ENCODE measurements at places on chromosomes 2 and 18.

DNA sequence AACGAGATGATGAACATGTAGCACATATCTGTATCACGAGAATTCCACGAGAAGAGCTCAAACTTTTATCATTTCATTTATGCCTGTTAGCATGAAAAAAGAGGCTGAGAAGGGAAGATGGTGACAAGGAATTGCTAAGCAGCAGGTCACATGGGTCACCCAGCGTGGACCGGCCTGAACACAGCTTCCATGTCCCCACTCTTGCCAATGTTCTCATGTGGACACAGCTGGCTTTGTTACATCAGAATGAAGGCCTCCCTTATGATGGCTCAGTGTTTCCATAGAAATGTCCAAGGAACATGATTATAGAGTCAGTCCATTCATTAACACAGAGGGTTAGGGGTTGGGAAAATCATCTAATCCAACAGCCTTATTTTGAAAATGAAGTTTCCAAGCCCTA lies 215.4 kb downstream of the CMPK2 start:
- DNase-seq = no peak

GRCh38 chr2:218804817-218805216 lies 22.9 kb downstream of the CYP27A1 start:
- DNase-seq = no peak

GRCh38 chr18:21141668-21142422 lies 30.2 kb upstream of the ROCK1 start:
- DNase-seq = no peak

- no peak for DNase-seq
Measured at GRCh38 chr18:50143294-50143693, 51.7 kb downstream of the MYO5B start.

DNA sequence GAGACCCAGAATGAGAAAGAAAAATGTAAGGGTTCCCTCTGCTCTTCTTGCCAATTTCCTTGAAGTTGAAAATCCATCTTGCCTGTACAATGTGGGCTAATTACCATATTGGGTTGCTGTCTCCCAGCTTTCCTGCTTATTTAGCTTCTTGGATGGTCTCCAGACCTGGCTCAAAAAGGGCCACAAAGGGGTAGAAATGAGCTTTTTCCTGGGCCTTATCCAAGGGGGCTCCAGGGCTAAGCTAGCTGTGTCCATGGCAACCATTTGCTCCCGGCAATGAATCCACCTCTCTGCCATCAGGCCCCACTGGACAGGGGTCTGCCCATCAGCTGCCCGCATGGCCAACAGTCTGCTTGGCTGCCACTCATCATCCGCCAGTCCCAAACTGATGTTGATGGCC lies 85.0 kb downstream of the BOD1L2 start:
- no peak for DNase-seq

DNA sequence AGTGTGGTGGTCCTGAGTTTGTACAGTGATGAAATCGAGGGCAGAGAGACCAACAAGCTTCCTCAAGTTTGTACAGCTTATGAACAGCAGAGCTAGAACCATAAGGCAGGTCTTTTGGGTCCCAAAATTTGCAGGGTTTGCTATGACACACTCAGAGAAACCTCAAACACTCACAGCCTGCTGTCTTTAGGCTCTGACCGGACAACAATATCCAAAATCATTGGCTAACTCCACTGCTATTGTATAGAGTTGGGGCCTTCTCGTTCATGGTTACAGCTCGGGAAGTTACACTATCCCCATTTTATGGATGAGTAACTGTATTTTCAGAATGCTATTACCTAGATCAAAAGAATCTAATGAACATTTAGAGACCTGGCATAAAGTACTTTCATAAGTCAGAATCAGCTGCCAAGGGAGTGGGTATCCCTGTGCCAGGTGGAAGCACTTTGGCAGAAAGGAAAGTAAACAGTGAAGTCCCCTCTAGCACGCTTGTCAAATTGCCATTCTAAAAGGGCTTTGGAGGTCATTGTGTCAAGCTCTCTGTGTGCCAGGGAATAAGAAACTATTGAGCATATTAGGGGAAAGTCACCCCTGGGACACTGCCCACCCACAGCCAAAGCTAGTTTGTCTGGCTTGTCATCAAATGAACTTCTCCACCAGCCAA lies 331.8 kb downstream of the ALK start:
- DNase-seq = no peak

GRCh38 chr2:202064171-202064880 lies 8.7 kb upstream of the KIAA2012 start:
- no peak for DNase-seq

- no peak for DNase-seq
Measured at GRCh38 chr2:144498277-144498676, 21.6 kb downstream of the ZEB2 start.

DNA sequence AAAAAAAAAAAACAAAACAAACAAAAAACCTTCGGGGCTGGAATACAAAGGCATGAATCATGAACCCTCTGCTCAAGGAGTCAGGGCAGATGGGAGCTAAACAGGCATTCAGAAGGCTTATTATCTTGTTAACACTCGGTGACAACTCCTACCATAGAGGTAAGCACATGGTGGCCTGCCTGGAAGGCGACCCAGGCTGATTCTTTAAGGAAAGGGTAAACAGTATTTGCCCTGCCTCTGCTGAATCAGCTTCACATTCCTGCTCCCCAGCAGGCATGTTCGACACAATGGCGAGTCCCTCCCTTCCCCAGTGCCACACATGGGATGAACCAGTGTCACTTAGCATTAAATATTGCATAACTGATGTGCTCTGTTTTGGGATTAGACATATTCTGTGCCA lies 191.9 kb downstream of the ARL4C start:
- DNase-seq = no peak

DNA sequence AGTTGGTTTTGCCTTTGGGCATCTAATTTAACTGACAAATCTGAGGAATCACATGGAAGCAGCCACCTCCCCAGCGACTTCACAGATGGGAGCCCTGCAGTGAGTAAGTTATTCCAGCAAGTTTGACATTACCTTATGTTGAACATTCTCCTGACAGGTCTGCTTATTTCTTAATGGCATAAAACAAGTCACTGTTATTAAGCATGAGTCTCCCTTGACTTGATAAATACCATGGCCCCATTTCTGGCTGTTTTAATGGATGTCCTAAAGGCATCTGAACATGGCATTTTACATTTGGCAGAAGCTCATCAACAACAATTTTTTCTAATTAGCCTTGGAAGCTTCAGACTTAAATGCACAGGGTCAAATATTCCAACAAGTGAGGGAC lies 92.6 kb upstream of the CREB1 start:
- no peak for DNase-seq

- DNase-seq = no peak
Measured at GRCh38 chr2:162197069-162197825, 45.2 kb upstream of the GCG start.

DNA sequence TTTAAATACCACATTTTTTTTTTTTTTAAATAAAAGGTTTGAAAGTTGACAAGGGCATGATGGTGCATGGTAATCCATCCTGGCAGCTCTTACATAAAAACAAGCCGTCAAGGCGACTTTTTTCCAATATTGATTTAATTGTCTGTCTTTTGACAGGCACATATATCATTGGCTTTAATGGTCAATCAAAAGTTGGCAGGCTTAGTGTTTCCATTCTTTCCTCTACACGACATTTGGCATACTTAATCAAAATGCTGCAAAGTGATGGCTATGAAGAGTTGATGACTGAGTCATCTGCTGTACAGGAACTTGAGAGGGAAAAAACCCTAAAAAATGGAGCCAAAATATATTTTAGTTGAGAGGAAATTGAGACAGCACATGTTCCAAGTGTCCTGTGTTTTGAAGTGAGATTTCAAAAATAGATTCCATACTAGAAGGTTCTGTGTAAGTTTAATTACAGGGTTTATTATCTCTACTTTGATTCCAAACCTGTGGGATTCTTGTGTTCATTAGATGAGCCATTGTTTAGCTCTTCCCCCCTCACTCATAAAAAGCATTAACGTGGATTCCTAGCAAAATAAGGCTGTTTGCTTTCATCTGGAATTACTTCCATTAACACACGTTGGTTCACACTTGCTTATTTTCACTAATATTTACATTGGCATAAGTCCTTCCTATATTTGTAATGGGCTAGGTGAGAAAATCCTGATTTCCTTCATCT lies 3.2 kb downstream of the TSHZ1 start:
- DNase-seq = no peak

- DNase-seq = no peak
Measured at GRCh38 chr2:171310889-171311288, 122.9 kb downstream of the METTL8 start.

DNA sequence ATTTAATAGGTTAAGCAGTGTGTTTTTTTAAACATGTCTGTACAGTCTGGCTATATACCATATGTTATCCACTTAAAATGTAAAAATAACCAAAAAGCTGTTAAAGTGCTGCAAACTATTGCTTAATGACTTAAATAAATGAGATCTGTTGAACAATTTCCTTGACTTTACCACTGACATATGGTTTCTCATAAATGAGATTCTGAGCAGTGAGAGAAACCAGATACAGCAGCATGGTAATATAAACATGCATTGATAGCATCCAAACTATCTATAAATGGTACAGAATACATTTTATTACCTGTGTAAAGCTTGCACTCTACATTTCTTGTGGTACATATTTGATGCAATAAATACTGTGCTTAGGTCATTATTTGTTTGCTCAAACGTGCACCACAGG lies 36.3 kb upstream of the TTC21B start:
- DNase-seq = no peak

- DNase-seq = no peak
Measured at GRCh38 chr2:20448246-20448976, 1.5 kb downstream of the RHOB start.

GRCh38 chr2:173876833-173877413 lies 88.2 kb downstream of the SP3 start:
- DNase-seq = no peak

DNA sequence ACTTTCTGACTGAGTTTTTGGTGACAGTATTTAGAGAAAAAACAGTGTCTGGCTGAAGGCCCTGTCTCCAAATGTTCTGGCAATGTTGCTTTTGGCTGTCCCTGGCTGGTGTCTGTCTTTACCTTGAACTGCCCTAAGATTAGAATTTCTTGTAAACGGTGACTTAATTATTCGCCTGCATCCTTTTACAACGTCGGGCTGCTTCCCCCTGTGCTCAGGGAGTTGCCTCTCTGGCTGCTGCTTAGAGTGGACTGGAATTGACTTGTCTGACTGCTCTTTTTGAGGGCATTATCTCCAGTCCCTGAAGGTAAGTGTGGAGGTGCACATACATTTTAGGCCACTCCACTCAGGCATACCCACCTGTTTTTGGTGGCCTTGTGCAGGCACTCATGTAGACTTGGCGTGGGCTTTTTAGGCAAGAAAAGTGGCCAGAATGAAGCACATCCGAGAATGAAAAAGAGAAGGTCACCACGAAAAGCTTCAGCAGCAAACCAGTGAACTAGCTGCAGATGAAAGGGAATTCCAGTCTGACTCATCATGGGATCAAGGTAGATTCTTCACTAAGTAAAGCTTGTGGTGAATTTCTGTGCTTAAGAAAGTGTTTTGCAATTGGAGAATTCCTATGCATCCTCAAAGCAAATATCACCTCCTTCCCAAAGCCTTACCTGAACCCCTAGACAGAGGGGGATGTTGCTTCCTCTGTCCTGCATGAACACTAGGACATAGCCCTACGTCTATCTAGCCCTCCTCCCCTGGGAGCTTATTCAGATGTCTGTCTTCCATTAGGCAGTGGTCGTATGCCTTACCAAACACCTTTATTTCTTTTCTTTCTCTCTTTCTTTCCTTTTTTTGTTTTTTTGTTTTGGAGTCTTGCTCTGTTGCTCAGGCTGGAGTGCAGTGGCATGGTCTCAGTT lies 230.3 kb upstream of the TRIB2 start:
- DNase-seq = no peak

DNA sequence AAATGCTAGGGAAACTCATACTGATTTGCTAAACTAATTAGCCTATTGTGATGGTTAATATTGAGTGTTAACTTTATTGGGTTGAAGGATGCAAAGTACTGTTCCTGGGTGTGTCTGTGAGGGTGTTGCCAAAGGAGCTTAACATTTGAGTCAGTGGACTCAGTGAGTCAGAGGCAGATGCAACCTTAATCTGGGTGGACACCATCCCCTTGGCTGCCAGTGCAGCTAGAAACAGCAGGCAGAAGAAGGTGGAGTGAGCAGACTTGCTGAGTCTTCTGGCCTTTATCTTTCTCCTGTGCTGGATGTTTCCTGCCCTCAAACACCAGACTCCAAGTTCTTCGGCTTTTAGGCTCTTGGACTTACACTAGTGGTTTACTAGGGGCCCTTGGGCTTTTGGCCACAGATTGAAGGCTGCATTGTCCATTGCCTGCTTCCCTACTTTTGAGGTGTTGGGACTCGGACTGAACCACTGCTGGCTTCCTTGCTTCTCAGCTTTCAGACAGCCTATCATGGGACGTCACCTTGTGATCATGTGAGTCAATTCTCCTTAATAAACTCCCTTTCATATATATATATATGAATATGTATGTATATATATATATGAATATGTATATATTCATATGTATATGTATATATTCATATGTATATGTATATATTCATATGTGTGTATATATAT lies 69.7 kb downstream of the RPRM start:
- no peak for DNase-seq

- no peak for DNase-seq
Measured at GRCh38 chr2:167136879-167137596, 248.8 kb downstream of the XIRP2 start.

GRCh38 chr2:6832596-6833299 lies 33.0 kb downstream of the CMPK2 start:
- DNase-seq = no peak

DNA sequence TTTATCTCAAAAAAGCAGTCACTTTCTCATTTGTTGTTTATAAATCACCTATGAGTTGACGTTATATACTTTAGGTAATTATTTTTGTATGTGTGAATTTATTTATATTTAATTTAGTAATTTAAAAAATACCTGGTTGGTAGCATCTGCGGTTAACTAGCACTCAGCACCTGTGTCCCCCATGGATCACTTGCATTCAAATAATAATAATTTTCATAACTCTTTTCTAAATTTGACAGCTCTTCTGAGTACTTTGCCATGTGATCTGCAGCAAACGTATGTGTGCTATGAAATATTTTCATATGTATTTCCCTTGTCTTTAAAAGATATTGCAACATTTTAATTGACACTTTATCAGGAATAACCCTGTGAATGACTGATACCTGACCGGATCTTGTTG lies 88.1 kb downstream of the CMPK2 start:
- no peak for DNase-seq

DNA sequence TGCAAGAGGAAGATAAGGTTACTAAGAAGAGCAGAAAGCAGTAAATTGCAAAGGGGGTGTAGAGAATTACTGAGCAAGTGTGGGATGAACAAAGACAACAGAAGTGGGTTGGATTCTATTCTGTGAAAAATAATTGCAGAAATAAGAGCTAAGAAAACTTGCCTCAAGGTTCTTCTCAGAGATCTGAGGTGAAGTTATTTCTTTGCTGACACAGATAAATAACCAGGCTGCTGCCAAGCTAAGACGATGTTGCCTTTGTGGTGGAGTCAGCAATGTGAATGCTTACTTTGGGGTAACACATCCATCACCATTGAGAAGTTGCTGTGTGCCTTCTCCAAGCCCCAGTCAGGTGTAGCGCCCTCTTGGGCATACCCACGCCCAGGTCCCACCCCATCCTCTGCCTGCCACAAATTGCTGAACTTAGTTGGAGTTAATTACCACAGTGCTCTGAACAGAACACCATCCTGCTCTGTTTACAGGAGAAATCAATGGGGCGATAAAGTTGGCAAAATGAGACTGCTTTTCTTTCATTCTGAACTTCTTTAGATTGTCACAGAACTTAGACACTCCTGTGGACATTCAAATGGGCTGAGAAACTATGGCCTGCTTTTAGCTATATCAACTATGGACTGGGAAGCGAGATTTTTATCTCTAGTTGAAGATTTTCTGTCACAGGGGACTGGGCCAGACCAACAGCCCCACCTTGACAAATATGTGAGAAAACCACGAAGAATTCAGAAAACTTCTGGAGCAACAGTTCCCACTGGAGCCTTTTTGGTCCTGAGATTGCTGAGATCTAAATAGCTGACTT lies 283.6 kb downstream of the TMX3 start:
- no peak for DNase-seq
